ENCODE measurements at places on chromosomes 1 and 21.

DNA sequence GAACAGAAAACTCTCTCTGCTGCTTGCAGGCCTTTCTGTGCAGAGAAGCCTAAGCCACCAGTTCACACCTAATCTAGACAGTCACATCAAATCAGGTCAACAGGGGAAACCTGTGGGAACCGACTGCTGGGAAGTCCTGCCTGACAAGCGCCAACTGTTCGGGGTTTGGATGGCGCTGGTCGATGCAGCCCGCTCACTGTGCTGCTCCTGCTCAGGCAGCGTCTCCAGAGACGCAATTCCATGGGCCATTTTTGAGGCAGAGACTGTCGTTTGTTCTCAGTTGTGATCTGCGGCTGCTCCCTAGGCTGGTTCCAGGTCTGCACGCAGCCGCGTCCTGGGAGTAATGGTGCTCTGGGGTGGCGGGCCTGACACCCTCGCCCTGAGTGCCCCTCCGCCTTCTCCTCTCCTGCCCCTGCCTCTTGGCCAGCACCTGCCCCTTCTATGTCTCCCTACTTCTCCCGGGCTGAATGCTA lies 1.4 kb downstream of the AGT start:
- no peak for DNase-seq

- DNase-seq: no peak
Observed at GRCh38 chr1:20093940-20094391, 24.0 kb downstream of the PLA2G5 start.

DNA sequence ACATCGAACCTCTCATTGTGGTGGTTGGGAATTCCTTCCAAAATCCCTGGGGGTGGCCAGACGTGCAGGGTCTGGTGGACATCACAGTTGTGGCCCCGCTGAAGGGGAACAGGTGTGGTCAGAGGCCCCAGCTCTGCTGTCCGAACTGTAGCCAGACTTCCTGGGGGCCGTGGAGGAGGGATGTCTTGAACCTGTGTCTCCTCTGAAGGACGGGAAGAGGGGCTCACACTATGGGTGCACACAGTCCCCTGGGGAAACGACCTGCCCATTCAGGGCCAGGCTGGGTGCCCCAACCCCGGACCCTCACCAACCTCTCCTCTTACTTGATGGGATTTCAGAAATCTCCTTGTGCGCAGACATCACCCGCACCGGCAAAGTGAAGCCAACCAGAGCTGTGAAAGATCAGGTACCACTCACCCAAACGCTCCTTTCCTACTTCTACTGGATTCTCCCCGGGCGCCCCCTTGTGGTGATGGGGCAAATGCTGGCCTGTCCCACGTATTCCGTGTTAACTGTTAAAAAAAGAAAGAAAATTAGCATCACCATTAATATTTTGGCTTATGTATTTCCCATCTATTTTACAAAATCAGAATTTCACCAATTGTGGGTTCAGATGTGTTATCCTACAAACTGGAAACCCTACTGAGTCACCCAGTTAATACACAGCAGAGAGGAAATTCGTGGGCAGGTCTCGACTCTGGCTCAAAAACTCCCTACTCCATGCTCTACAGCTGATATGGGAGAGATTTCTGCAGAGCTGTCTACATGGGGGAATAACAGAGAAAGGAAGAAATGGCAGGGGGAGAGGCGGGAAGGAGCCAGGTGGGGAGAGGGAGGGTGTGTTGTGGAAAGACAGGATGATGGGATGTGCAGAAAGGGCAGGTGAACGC lies 28.1 kb downstream of the PADI4 start:
- DNase-seq: peak; percentile 40

DNA sequence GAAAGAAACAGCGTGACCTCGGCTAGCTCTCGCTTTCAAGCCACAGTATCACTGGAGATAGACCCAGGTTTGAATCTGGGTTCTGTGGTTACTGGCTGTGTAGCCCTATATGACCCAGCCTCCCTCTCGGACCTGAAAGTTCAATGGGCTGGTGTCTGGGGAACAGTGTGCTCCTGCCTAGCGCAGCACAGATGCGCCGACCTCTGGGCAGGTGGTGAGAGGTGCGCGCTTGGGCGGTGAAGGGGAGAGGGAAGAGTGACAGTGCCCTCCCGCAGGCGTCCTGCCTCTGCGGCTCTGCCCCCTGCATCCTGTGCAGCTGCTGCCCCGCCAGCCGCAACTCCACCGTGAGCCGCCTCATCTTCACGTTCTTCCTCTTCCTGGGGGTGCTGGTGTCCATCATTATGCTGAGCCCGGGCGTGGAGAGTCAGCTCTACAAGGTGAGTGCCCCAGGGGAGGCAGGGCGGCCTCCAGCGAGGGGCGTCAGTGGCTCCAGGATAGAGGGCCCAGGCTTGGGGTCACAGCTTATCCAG lies 10.5 kb downstream of the SERINC2 start:
- no peak for DNase-seq

All from HCEC 1CT (cell line).